ENCODE measurements at places on chromosomes 5 and 9.

DNA sequence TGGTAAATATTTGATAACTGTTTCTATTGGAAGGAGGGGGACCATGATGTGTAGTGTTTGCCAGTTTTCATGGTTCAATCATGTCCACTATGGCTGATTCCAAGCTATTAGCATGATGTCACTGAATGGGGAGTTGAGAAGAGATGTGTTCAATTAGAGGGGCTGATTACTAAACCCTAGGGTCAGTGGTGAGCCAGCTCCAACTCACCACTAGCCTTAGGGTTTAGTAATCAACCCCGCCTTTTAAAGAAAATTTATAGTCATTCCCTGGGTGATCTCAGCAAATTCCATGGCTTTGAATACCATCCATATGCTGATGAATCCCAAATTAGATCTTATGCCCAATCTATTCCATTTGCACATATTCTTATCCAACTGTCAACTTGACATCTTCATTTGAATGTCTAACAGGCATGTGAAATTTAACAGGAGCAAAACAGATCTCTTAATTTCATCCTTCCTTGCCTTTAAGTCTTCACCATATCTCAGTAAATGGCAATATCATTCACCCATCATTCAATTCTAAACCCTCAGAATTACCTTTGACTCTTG, 98.8 kb downstream of the GCNT1 start:
- no peak for DNase-seq

- no peak for DNase-seq
Observed at GRCh38 chr5:138726848-138727247, 26.4 kb upstream of the CTNNA1 start.

DNA sequence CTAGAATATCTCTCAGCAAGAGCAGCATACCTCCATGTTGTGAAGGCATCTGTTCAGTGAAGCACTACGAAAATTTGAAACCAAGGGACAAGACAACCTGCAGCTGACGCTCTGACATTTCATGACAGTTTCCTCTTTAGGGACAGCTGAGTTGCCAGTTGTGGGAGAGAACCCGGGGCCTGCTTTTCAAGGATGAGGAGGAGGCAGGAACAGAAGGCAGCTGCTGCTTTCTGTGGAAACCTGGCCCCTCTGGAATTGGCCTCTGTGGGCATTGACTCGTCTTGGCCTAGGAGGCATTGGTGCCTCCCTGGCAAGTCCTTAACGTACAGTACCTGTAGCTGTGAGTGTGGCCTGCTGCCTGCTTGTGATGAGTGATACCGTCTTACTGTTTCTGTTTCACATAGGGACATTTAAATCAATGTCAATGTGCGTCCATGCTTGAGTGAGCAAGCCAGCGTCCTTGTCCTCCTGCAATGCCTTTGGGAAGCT, 21.6 kb downstream of the SLC46A2 start:
- no peak for DNase-seq

DNA sequence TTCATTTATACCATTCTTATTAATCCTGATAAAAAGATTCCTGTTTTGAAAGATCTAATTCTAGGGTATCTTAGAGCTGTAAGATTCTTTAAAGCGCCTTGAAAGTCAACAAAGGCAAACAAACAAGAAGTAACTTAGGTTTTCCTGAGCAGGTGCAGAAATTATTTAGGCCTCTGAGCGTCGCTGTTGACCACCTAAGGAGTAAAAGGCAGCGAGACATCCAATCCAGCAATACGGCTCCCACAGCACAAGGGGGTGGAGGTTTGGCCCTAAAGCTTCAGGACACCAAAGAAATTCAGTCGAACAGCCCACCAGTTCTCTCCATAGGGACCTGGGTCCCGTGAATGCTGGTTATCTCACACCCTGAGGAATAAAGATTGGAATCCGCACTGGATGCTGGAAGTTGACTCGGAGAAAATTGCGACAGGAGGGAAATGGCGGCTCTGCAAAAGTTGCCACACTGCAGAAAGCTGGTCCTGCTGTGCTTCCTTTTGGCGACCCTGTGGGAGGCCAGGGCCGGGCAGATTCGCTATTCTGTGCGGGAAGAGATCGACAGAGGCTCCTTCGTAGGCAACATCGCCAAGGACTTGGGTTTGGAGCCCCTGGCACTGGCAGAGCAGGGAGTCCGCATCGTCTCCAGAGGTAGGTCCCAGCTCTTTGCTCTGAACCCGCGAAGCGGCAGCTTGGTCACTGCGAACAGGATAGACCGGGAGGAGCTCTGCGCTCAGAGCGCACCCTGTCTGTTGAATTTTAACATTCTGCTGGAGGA, at the start of gene PCDHGA2:
Gene PCDHGA2, plus strand, starts transcription at position 223 of the 769 bp plus-strand sequence.
- DNase-seq, result no peak

DNA sequence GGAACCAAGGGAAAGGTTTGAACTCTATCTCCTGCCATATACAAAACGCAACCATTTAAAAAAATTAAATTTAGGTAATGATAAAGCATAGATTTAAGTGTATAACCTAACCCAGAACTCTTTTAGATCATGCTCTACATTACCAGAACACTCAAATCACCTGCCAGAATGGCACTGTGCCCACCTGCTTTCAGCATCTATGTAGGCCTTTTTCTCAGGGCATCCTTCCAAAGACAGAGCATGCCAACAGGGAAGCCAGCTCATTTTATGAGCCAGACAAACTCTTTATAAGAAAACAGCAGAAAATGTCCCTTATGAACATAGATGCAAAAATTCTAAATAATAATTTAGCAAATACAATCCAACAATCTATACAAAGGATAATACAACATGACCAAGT, 47.9 kb upstream of the SMAD5 start:
- DNase-seq, result no peak
